Tongue (tissue), 3 donors: ENCODE measurements at places on chromosomes 5 and 9. TPM values are rescaled to one million over a fixed set of nuclear protein-coding genes. Genes with fewer than 3 reads are reported as not detected.

DNA sequence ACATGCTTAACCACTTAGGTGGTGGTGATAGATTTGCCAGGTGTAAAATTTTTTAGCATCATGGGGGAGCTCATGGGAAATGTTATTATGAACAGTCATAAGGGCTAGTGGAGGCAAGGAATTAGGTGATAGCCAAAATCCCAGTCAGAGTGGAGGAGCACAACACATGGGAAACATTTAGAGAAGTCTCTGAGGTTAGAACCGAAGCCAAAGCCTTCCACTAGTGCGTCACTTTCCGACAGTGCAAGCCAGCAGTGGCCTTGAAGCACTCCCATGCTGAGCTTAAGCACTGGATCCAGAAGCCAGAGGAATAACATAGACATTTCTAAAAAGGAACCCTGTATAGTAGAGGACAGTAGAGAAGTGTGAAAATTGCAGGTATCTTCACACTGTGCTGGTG lies 101.5 kb upstream of the SNX2 start:
- DNase-seq: peak; percentile 67

DNA sequence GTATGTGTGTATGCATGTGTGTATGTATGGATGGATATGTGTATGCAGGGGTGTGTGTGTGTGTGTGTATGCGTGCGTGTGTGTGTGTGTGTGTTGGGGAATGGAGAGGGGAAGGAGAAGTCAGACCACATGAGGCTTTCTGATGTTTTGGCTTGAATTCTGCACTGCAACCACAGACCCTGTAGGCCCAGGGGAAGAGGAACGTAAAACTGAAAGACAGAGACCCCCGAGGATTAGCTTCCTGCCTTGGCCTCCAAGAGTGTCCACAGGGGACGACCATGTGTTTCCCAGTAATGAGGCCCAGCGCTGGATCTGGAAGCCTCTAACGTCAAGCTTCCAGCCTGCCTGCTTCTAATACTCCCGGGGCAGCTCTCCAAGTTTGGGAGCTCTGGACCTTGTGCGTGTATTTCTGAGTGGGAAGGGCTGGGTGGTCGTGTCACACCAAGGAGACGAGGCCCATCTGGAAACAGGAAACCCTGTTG lies 5.8 kb downstream of the DCANP1 start:
- peak; percentile 80 for DNase-seq

- peak; percentile 44 for DNase-seq
Observed at GRCh38 chr5:115179394-115180164, 9.9 kb upstream of the TRIM36 start.

The ABCA1 gene
- 23.6 TPM for total RNA-seq
